ENCODE measurements at places on chromosomes 16 and 17. TPM values are rescaled to one million over a fixed set of nuclear protein-coding genes. Genes with fewer than 3 reads are reported as not detected.

- no peak for DNase-seq
Measured at GRCh38 chr16:56057151-56057550, 134.1 kb upstream of the GNAO1 start.

GRCh38 chr16:11329891-11330290 lies 15.4 kb upstream of the RMI2 start:
- peak; percentile 45 for DNase-seq

DNA sequence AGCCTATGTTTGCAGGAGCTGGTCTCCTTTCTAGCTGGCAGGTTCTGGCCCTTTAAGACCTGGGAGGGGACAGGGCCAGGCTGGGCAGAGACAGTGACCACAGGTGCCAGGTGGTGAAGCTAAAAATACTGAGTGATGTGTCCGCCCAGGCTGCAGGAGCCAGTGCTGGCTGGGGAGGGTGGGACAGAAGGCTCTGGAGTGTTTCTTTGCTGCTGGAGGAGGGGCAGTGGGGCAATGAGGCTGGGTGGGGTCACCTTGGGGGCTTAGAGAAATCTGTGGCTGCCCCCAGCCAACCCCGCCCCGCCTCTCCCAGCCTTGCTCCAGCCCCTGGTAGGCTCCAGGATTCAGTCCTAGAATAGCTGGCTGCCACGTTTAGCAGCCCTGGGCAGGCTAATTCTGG lies 30.4 kb upstream of the SBK1 start:
- no peak for DNase-seq

DNA sequence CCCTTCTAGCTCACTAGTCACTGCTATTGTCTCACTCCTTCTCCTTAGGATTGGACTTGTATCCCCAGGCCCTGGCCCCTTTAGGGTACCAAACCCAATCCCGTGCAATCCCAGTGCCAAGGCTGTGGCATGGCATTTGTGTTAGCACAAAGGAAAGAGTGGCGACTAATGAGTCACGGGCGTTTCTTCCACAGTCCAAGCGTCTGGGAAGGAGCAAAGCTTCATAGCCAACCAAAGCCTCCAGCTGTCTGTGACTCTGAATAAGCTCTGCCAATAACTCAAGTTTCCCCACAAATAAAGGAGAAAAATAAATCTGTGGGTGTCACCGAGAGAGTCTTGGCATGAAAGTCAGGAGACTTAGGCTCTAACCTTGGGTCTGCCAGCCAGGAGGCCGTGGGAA lies 54.6 kb upstream of the COX10 start:
- DNase-seq: no peak

GRCh38 chr17:80036715-80037477 lies 454 bp downstream of the CCDC40 start:
- peak; percentile 36 for DNase-seq

SNX11 gene
- 12.9 TPM for total RNA-seq

ZNF594 gene
- total RNA-seq: 11.7 TPM
